ENCODE measurements at places on chromosomes 1 and 21.

- no peak for DNase-seq
Measured at GRCh38 chr1:157652859-157653493, 47.6 kb downstream of the FCRL3 start.

DNA sequence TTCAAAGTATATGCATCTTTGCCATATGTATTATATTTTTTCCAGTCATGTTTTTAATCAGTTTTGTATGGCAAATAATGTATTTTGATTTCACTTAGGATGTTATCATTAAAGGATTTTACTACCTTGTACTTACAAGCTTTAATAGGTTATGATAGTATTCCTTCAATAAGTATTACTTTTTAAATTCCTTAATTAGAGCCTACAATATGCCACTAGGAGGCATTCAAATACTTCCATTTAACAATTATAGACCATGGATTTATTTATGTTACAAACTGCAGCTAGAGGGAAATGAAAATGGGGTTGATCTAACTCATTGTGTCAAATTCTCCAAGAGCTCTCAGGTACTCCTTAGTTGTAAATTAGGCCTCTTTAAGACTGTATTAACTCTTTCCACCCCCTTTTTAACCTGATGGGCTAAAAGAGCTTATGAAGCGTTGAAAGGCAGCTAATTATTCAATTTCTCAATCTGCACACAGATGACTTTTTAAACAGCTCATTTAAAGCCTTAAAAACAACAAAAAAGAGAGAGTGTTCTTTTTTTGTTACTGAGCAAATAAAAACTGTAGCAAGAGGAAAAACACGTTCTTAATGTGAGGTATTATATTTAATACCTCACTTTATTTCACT lies 156.2 kb downstream of the DENND1B start:
- no peak for DNase-seq

GRCh38 chr1:171799166-171799565 lies 17.7 kb downstream of the METTL13 start:
- DNase-seq, result no peak

DNA sequence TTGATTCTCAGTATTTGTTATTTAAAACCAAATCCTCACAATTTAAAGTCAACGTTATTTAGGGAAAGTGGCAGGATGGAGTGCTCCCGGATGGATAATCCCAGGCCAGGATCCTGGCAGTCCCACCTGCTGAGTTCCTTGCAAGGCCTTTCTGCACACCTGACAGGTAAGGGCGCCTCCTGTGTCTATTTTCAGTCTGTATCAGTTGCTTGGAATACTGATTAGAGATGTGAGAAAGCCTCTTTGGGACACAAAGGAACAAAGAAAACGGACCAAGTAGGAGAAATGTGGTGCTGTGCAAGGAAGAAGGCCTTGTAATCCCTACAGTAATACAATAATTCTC lies 12.2 kb downstream of the STYXL2 start:
- no peak for DNase-seq

DNA sequence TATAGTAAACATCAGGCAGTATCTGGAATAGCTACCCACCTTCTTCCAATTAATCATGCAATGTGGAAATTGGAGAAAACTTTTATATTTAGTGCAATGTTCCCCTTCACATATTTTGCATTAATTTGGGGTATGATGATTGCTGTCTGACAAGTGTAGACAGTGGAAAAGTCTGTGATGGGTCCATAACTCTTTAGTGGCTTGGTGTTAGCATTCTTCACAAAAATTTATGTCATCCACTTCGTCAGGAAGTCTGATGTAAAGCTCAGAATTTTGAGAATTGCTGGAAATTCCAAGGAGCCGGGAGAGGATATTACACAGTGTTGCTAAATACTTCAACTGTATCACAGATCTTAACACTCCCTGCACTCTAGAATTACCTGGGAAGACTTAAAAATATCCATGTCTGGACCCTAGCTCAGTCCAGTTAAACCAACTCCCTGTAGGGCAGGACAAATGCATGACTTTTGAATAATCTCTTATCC lies 549.7 kb upstream of the PLXNA2 start:
- no peak for DNase-seq

DNA sequence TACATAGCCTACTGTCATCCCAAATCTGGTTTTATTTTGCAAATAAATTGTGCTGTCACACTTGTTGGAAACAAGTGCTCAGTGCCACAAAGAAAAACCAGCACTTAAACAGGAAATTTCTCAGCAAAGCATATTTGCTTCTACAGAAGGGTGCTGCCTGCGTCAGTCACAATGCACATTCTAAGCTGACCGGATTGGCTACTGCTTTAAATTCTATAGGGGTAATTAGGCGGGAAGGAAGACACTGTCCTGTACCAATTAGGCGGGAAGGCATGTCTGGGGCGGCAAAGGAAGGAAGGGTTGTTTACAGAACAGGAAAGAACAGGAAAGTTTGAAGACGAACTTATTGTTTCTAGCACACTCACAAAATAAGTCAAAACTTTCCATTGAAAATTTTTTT lies 2.8 kb downstream of the IFI16 start:
- DNase-seq, result no peak

All from AG09319 (cell line).